Stimulated activated CD4-positive, alpha-beta T cell treated with anti-CD3 and anti-CD28 coated beads, Interleukin-1b, Interleukin-23, amount 100 ng/mL, for 1 hour (primary cell): ENCODE measurements at places on chromosomes 2 and 18.

- DNase-seq, result no peak
Observed at GRCh38 chr2:34547340-34547739, 948.2 kb upstream of the FAM98A start.

- DNase-seq, result no peak
Observed at GRCh38 chr2:223055140-223055539, 3.1 kb downstream of the KCNE4 start.

GRCh38 chr18:74797577-74798151 lies 200.0 kb downstream of the ZNF407 start:
- no peak for DNase-seq

DNA sequence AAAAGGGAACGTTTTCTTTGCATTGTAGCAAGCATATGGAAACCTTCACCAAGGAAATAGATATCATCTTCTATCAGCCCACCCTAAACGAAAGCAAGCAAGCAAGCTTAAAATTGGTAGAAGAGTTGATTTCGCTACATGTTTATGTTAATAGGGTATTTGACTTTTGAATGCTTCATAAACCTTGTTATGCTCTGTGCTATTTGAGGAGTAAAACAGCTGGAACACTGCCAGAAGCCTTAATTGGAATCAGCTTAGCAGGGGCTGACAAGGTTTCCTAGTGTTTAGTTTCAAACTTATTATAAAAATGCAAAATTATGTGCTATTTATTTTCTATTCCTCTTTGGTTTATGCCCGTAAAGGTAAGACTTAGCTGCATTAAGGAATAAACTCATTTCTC lies 70.6 kb upstream of the LINC00305 start:
- no peak for DNase-seq

- DNase-seq, result no peak
Observed at GRCh38 chr2:106885971-106886915, at the start of gene ST6GAL2. Gene ST6GAL2 (minus strand): TSS chr2:106886167. CDS start chr2:106843977, 42,190 bp downstream.

DNA sequence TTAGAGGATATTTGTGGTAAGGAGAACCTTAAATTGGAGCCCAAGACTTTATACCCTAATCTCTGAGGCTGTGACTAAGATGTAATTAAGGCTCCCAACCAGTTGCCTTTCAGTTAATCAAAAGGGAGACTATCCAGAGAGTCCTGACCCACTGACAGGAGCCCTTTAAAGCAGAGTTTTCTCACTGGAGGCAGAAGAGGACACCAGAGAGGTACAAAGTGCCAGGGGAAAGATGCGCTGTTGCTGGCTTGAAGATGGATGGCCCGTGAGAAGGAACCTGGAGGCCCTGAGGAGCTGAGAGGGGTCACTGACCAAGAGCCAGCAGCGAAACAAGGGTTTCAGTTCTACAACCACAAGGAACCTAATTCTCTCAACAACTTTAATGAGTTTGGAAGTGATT lies 137.3 kb downstream of the TMEM131 start:
- DNase-seq, result no peak
